ENCODE measurements at places on chromosomes 3 and 15. TPM values are rescaled to one million over a fixed set of nuclear protein-coding genes. Genes with fewer than 3 reads are reported as not detected.

GRCh38 chr3:195269375-195270078 lies 1.4 kb downstream of the XXYLT1 start:
- DNase-seq, result no peak

Gene RAB6B
- total RNA-seq, result 8.4 TPM

DNA sequence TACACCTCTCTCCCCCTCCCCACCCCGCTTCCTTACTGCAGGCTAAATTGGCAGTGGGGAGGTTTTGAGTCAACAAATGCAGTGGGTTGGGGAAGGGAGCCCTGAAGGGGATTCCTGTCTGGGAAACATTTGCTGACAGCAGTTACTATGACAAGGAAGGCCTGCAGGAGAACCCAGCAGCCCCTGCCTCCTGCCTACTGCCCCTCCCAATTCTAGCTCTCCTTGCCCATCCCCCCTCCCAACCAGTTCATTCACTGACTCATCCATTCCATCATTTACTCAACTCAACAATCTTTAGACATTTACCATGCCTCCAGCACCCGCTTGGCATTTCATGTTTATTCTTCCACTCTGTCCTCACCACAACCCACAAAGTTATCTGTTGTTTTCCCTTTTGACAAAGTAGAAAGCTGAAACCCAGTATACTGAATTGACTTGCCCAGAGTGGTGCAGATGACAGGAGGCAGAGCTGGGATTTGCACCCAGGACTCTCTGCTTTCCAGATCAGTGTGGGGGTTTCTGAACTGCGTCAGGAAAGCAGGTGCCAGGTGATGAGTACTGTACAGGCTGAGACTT lies 75.0 kb downstream of the MAGEF1 start:
- DNase-seq, result no peak

Gene KNG1
- total RNA-seq, result 0.43 TPM

Gene ANKRD34C
- not detected for total RNA-seq

Gene DUOX1
- 23.4 TPM for total RNA-seq

Gene GABRR3
- not detected for total RNA-seq

Data from mucosa of gallbladder (tissue), 1 donor.